SK-N-SH treated with all-trans-retinoic acid at 6 μM for 48 hours (cell line): ENCODE measurements at places on chromosomes 16 and 17.

DNA sequence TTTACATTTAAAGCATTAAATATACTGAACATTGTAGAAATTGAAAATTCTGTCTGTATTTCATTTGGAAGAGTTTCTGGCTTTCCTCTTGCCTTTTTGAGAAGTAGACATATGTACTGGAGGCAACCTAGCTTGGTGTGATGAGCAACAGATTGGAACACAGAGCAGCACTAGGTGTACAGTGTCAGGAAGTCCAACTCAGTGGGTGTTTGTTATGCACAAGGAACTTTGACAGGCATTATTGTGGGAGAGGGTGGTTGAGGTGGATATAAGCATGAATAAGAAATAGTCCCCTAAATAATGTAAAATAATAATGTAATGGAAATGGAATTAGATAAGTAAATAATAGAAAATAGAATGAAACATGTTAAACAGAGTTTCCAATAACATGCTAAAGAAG lies 58.1 kb downstream of the PPM1E start:
- no peak for ATAC-seq

- no peak for ATAC-seq
These were observed 50.0 kb upstream of the IRX6 start for GRCh38 chr16:55273959-55274358.

DNA sequence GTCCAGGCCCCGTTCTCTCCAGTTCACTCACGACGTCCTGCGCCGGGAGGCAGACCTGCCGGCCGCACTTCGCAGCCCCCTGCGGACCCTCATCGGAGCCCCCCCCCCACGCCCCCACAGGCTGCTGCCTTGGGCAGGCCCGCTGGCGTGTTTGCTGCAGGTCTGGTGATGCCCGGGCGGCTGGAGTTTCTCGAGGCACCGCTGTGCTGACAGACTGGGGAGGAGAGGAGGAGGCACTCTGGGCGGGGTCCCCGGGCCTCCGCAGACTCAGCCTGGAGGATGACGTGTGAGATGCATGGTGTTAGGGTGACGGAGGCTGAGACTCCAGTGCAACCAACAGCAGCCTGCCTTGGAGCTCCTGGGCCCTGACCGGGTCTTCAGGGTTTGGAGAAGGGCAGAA lies 24.1 kb downstream of the BAIAP2 start:
- no peak for ATAC-seq

- ATAC-seq: no peak
These were observed 848 bp downstream of the CES3 start for GRCh38 chr16:66961914-66962313.

- no peak for ATAC-seq
These were observed 138.1 kb downstream of the ASIC2 start for GRCh38 chr17:33154869-33155455.

GRCh38 chr16:27805828-27806351 lies 255.9 kb downstream of the KATNIP start:
- ATAC-seq: no peak

DNA sequence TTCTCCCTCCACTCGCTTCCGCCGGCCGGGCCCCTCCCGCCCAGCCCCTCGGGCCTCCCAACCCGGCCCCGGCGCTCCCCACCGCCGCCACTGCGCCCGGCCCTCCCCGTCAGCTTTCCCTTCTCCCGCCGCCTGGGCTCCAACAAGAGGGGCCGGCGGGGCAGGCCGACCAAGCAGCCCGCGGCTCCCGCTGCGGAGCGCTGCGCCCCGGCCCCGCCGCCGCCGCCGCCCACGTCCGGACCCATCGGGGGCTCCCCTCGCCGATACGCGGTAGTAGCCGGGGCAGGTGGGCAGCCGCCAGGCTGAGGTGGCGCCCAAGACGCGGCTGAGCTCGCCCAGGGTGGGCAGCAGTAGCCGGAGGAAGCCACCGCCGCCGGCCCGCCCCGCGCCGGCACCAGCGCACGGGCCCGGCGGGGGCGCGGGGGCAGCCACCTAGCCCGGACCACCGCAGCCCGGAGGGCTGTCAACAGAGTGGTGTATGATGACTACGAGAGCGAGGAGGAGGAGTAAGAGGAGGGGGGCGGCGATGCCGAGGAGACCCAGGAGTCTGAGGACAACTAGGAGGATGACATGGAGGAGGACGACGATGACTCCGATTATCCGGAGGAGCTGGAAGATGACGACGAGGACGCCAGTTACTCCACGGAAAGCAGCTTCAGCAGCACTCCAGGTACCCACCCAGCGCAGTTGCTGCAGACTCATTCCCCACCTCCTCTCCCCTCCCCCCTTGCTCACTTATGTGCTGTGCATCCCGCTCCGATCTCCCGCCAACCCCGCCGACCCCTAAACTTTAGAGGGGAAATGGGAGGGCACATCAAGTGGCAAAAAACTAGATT lies 498 bp downstream of the LRRC37B start:
- peak; percentile 73 for ATAC-seq

DNA sequence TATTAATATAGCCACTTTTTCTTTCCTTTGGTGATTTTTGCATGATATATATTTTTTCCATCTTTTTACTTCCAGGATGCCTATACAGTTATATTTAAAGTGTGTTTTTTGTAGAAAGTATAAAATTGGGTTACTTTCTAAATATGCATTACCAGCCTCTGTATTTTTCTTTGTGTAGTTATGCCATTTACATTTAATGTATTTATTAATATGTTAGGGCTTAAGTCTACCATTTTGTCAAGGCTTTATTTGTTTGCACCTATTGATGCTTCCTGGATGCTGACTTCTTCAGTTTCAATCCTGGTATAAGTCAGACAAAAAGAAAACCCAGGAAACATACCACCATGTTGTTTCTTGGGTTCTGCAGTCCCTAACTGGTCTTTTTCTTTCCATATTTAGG lies 911.1 kb upstream of the GOT2 start:
- ATAC-seq: no peak

- ATAC-seq: no peak
These were observed 17.4 kb downstream of the IRF8 start for GRCh38 chr16:85916141-85916890.

GRCh38 chr17:42276609-42277341 lies 584 bp upstream of the STAT5B start:
- peak; percentile 71 for ATAC-seq

DNA sequence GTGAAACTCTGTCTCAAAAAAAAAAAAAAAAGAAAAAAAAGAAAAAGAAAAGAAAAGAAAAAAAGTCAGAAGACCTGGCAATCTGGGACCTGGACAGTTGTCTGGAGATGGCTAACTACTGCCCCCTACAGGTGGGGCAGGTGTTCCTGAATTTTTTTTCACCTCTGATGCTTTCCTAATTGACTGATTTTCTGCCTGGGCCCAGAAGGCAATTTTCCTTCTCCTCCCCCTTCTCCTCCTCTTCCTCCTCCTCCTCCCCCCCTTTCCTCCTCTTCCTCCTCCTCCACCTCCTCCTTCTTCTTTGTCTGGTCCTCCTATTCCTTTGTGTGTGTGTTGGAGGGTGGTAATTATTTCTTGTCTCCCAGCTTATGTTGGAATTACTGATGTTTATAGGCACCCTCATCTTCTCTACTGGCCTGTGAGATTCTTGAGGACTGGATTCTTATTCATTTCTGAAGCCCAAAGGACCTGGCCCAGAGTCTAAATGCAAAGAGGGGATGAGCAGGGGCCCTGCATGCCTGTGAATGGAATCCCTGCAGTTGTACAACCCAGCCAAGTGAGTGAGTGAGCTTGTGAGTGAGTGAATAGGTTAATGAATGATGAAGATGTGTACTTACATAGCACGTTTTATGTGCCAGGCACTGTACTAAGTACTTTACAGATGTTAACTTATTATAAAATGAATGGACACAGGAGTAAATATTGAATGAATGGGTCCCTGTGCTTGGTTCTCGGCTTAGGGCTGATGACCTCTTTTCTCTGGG lies 26.9 kb downstream of the IRX5 start:
- ATAC-seq: no peak; the same call in 2 of the 3 replicates
